KBM-7 (cell line): ENCODE measurements at places on chromosomes 4 and X.

GRCh38 chr4:10395971-10396580 lies 61.1 kb downstream of the ZNF518B start:
- DNase-seq, result no peak

GRCh38 chr4:67940506-67940905 lies 22.8 kb downstream of the TMPRSS11A start:
- DNase-seq, result no peak

DNA sequence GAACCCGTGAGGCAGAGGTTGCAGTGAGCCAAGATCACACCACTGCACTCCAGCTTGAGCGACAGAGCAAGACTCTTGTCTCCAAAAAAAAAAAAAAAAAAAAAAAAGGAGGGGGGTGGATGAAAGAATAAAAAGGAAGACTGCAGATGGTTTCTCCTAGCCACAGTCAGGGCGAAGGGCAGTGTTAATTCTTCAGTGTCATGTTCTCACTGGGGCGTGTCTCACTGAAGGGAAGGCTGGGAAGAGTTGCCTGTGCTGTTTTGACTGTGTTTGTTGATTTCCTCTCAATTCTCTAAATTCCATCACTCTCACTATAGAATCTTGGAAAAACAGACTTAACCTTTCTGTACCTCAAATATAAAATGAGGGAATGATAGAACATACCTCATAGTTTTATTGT lies 71.6 kb upstream of the DHX15 start:
- DNase-seq, result peak; percentile 14

GRCh38 chr4:111274486-111274885 lies 651.6 kb upstream of the PITX2 start:
- DNase-seq, result no peak

- DNase-seq, result no peak
These were observed 27.2 kb upstream of the IGSF1 start for GRCh38 chrX:131316260-131316659.

- DNase-seq, result peak; percentile 37
These were observed 15.0 kb upstream of the CT47A1 start for GRCh38 chrX:121000589-121000988.

- DNase-seq, result no peak
These were observed 43.1 kb downstream of the ATRX start for GRCh38 chrX:77742788-77743476.

GRCh38 chrX:154444755-154445246 lies 860 bp downstream of the FAM50A start:
- DNase-seq, result no peak

DNA sequence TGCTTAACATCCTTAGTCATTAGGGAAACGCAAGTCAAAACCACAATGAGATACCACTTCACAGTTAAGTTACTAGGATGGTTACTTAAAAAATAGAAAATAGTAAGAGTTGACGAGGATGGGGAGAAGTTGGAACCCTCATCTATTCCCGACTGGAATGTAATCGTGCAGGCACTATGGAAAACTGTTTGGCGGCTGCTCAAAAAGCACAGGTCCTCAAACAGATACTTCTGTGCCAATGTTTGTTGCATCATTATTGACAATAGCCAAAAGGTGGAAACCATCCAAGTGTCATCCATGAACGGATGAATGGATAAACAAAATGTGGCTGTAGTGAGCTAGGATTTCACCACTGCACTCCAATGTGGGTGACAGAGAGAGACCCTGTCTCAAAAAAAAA lies 11.7 kb downstream of the CTAG1B start:
- no peak for DNase-seq

GRCh38 chrX:17443556-17443955 lies 68.6 kb downstream of the NHS start:
- DNase-seq, result no peak

- no peak for DNase-seq
These were observed 49.2 kb upstream of the MSX1 start for GRCh38 chr4:4810092-4810774.

GRCh38 chrX:148618470-148619445 lies 118.3 kb downstream of the AFF2 start:
- no peak for DNase-seq

GRCh38 chr4:88722276-88722780 lies 24.7 kb upstream of the NAP1L5 start:
- no peak for DNase-seq

- DNase-seq, result no peak
These were observed 467.0 kb upstream of the DIPK2B start for GRCh38 chrX:45667666-45668065.

GRCh38 chr4:28921886-28922285 lies 1798.3 kb upstream of the PCDH7 start:
- DNase-seq, result no peak

DNA sequence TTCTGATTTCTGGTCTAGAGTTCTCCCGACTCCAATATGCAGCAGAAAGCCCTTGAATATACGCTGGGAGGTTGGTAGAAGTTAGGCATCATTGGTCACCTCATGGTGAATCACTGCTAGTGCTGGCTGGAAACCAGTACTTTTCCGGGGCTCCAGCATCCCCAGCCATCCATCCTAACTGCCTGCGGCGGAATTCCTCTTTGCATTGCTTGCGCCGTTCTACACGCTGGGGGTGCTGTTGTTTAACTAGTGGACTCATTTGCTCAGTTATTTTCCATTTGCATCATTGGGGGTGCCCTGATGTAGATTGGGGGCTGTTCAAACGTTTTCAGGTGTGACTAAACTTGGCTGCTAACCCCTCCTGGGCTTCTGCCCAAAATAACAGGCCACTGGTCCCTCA lies 23.3 kb upstream of the GPR50 start:
- DNase-seq, result no peak

GRCh38 chr4:143531380-143531779 lies 17.9 kb downstream of the SMARCA5 start:
- peak; percentile 33 for DNase-seq

- no peak for DNase-seq
These were observed 150.9 kb downstream of the SHOX start for GRCh38 chrX:781224-782204.

DNA sequence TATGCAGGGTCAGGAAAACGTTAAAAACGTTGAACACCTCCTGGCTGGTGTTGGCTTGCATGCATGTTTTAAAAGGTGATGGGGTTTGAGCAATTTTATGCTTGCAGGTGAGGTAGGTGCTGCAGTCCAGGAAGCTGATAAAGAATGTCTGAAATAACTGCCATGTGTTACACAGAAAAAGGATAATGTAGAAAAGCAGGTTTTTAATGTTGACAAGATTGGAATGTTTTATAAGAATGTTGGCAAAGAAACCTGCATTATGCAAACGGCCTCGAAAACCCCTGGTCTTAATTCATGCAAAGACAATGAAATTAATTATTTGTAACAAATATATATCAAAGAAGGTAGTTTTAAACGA lies 723.7 kb upstream of the AGA start:
- no peak for DNase-seq

DNA sequence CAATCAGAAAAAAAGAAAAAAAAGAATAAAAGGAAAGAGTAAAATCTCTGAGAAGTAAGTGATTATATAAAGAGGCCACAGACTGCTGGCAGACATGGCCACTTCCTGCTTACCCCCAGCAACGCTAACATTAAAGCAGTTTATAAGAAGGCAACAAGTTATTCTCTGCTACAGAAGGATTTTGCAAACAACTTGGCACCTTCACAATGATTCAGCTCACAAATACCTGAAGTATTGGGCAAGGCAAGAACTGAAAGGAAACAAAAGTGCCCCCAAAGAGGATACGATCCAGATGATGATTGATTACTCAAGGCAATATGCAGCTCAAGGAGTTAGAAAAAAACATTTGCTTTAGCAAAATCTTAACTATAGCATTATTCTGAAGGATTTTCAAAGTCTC lies 718.8 kb downstream of the KLHL13 start:
- DNase-seq, result no peak

DNA sequence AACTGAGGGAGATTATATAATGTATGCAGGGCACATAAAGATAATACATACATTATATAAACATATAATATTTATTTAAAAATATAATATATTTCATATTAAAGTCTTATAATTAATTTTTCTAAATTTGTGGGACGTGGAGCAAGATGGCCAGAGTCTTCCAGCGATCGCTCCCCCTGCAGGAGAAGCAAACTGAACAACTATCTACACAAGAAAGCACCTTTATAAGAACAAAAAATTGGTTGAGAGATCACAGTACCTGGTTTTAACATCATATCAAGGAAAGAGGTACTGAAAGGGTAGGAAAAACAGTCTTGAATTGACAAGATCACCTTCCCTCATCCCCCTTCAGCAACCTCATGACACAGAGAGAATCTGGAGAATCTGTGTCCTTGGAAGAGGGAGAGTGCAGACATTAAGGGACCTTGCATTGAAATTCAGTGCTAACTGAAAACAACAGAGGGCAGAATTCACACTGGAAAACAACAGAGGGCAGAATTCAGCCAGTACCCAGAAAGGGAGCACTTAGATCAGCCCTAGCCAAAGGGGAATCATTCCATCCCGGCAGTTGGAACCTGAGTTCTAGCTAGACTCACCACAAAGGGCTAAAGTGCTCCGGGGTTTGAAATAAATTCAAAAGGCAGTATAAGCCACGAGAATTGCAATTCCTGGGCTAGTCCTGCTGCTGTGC lies 262.5 kb upstream of the NDST3 start:
- DNase-seq, result peak; percentile 15

GRCh38 chrX:149120459-149120858 lies 384.6 kb downstream of the IDS start:
- no peak for DNase-seq

- no peak for DNase-seq
These were observed 518.9 kb upstream of the INTU start for GRCh38 chr4:127113844-127114362.

- DNase-seq, result no peak
These were observed 89.6 kb upstream of the MTM1 start for GRCh38 chrX:150478496-150479492.

DNA sequence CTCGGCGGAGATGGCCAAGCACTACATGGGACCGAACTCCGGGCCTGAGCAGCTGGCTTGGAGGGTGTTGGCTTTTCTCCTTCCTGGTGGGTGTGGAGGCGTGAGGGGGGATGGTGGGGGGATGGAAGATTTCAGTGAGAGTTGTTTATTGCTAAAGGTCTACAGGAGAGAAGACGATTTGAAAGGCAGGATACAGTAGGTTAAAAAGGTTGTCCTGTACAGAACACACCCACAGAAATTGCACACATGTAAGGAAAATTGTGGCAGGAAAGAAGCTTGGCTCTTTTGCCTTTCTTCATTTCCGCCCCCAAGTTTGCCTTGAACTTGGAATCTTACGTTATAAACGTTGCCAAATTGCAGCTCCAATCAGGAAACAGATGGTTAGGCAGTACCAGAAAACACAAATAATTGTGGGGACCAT lies 74.1 kb upstream of the STOX2 start:
- no peak for DNase-seq

GRCh38 chr4:72358483-72358882 lies 210.5 kb downstream of the ADAMTS3 start:
- DNase-seq, result no peak

DNA sequence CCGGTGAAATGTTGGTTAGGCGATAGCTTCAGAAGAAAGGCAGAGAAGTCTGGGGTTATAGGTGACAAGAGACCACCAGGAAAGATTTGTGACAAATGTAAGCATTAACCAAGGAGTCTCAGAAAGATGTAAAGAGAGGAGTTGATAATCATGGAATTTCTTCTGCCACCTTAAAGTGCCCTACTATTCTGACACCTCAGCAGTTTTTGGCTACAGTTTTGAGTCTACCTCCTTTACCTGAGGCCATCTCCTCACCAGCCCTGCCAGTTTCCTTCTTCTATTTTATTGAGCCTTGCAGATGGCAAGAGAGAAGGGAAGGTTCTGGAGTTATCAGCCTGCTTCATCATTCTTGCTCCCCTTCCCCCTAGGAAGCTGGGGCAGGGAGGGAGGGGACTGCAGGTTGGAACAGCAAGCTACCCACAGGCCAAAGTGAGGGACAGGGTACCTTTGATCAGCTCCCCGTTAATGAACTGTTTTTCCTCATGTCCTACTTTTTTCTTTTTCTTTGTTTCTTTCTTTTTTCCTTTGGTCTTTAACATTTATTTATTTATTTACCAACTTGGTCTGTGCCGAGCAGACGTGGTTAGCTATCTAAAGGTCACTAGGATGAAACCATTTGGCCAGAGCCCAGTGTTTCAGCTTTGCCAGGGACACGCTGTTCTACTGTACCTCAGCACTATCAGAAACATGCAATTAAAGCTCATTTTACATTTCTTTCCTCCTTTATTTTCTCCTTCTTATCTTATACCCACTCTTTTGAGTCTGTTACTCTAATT lies 438.7 kb upstream of the AR start:
- DNase-seq, result no peak

DNA sequence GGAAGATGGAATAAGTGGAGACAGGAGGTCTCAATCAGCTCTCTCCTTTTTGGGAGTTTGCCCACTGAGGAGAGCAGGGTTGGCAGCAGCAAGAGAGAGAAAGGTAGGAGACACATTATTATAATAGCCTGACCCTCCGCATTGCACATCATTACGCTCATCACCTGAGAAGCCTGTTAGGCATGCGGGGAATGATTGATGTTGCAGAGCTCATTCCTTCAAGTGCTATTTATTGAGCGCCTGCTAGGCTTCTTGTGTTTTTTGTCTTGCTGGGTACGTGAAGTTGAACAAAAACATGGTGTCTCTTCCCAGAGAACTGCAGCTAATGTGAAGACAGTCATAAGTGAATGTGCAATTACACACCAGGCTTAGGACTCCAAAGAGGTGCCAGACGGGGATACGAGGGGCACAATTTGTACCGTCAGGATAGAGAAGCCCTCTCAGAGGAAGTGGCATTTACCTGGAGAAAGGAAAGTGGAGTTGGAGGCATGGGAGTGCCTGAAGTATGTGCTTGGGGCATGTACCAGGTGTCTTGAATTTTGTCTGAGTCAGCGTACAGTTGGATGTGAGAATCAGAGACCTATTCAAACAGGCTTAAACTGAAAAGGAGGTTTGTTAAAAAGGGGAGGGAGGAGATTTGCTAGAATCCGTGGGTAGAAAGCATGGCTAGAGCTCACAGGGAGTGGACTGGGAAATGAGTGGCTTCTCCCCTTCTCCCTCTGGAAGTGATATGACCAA lies 90.2 kb upstream of the SOD3 start:
- DNase-seq, result no peak

DNA sequence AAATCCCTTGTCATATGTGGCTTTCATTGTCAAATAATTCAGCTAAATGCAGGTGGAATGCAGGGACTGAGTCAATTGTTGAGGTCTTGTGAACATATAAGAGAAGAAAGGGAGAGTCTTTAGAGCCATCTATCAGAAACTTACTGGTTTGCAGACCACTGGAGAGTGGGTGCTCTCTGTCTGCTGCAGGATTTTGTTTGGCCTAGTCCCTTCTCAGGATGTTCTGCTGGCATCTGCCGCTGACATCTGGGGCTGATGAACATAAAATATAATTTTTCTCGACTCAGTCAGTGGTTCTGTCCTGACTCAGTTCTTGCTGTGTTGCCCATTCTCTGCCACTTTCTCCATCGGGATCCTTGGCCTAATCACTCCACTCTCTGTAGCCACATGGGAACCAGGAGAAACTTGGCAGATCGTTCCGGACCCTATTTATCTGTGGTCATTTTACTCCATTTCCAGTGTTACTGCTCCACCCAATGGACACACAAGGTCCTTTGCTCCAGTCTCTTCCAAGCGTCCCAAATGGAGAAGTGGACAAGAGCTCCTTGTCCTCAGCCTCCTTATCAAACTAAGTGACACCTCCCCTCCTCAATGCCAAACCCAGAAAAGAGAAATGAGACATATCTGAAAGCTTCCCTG lies 436.2 kb downstream of the FAT4 start:
- no peak for DNase-seq
